SK-N-SH treated with all-trans-retinoic acid at 6 μM for 48 hours (cell line): ENCODE measurements at places on chromosomes 5 and 9.

DNA sequence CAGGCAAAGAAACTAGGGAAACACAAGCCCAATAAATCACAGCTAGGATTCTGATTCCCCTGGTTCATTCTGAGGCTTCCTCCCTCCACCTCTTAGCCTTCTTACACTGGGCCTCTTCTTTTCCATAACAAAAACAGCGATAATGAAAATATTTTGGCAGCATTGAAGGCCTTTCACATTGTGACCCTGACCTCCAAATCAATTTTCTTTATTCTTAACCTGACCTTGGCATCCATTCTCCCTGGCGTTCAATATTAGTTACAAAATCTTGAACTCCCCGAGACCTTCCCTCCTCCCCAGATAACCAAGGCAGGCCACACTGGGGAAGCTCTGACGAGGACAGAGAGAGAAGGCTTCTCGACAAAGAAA is 399.9 kb downstream of the ZSWIM6 start:
- no peak for ATAC-seq

- peak; percentile 86 for ATAC-seq
Measured at GRCh38 chr9:83956436-83957247, 23.4 kb downstream of the HNRNPK start.

DNA sequence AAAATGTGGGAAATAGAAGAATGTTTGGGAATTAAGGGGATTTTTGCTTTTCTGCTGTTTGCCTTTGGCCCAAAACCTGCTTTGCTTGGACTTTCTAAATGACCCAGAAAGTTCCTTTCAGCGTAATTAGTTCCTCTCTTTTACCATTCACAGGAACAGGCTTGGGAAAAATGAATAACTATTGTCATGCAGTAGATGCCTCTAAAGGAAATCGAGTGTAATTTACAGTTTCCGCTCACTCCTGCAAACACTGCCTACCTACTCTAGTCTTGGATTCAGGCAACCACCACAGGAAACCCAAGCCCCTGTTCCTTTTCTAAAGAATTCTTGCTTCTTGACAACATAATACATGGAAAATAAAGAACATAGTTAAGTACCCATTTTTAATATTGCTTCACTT is 25.0 kb downstream of the TTC23L start:
- no peak for ATAC-seq

DNA sequence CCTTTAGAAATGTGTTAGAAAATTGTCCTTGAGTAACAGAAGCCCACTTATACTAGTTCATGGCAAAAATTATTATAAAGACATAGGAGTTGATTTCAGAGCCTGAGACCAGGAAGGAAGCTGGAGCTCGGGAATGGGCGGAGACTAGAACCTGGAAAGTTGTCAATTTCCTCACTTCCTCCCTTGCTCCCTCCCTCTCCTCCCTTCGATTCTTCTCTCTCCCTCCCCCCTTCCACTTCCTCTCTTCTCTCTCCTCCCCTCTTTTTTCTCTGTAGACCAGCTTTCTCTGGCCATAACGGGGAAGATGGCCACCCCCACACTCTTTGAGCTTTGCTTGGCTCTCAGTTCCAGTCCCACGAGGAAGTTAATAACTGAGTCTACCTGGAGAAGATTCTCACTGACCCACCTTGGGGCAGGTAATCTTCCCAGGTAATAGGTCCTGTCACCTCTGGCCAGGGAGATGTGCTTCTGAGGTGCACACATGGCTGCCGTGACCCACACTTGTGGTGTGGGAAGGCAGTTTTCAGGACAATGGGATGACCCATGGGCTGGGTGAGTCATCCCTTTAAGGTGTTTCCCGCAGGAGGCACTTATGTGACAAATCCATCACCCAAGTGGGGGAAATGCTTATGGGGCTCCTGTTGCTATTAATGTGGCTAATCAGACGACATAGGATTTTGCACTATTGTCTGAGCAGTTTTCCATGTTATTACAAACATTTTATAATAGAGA is 78.7 kb downstream of the HSPA4 start:
- ATAC-seq: no peak

GRCh38 chr5:147332658-147333057 is 97.8 kb downstream of the STK32A start:
- ATAC-seq: no peak

DNA sequence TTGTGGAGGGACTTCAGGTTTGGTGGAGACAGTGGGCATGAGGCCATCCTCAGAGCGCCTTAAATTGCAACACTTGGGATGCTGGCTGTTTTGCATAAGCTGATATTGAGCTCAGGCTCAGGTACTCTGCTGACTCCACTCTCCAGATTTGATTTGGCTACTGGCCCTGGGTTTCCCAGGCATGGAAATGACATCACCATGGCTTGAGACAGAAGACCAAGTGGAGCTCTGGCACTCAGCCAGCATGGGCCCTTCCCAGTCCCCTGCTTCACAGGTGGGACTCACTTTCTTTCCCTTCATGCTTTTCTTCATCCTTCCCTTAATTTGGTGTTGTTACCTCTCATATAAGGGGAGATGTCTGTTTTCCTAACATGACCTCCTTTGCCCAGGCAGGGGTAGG is 72.0 kb upstream of the IL12B start:
- ATAC-seq: no peak

DNA sequence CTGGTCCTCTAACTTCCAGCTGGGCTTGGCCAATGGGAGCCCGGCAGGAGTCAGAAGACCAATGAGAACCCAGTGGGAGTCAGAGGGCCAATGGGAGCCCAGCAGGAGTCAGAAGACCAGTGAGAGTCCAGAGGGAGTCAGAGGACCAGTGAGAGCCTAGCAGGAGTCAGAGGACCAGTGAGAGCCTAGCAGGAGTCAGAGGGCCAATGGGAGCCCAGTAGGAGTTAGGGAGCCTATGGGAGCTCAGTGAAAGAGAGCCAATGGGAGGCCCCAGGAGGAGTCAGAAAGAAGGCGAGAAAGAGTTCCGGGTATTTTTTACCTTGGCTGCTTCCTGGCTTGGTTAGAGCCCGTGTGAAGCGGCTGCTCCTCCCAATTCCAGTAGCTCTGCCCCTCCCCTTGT is 191.0 kb downstream of the GABBR2 start:
- no peak for ATAC-seq

DNA sequence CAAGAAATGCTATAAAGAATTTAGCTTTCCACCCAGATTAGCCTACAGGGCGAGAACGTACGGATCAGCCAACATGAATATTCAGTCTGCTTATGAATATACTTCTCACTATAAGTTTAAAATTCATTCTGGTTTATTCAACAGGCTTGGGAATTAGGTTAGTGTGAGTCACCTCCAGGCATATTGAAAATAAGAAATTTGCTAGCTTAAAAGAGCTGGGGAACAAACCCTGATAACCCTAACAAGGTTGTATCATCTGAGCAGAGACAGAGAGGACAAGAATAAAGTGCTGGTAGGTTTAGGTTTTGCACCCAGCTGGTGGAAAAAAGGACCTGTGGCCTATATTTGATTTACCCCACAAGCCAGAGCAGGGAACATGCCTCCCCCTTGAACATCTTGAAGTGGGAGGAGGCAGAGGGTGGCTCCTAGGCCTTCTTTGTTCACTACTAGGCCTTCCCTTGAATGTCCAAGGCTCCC is 12.3 kb downstream of the FNBP1 start:
- peak; percentile 9; the same call in 2 of the 3 replicates for ATAC-seq

DNA sequence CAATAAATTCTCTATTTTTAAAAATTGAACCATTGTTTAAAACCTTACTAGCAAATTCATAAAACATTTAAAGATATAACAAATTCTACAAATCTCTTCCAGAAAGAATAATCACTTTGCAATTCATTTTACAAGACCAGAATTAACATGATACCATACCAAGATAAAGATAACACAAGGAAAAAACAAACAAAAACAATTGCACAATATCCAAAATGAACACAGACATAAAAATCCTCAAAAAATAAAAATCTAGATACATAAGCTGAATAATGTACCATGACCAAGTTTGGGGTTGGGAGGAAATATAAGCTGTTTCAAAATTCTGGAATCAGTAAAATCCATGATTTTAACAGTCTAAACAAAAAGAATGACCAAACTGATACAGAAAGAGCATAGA is 11.1 kb downstream of the CCNG1 start:
- no peak for ATAC-seq

- ATAC-seq: peak; percentile 86
Measured at GRCh38 chr5:140295414-140295813, 7.5 kb downstream of the PFDN1 start.

- ATAC-seq: no peak
Measured at GRCh38 chr9:82512728-82513127, 524.2 kb downstream of the SPATA31D1 start.

DNA sequence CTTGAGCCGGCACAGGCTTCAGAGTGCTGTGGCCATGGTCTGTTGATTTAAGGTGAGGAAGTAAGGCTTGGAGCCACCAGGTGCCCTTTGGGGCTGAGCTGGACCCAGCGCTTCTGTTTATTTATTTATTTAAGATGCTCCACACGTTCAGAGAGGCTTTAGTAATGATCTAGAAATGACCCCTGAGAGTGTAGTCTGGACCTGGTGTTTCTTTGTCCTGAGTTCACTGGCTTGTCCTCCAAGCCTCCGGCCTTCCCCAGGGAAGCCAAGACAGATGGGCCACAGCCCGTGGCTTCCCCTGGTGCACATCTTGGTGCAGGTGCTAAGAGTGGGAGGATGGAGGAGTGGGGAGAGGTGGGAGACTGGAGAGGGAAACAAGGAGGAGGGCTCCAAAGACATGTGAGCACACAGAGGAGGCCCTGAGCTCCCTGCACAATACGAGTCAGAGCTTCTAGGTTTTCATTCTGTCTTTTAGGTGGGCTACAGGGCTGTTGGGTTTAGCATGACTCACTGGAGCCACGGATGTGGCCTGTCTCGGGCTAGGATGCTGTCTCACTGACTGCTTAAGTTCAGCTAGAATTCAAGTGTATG is 56.9 kb downstream of the AHRR start:
- no peak for ATAC-seq

DNA sequence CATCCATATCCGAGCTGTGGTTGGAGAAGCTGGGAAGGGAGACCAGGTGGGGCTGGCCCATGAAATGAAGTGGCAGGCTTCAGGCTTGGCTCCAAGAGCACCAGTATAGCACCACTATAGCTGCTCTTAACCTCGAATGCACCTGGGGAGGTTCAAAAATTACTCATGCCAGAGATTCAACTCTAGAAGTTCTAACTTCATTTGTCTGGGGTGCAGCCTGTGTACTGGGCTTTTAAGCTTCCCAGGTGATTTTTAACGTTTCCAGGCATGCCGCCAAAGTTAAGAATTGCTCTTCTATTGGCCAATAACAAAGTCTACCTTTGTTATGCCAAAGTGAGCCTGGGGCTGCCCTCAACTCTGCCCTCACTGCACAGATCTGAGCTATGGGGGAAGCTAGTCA is 458 bp downstream of the PRSS3 start:
- ATAC-seq: no peak

- ATAC-seq: no peak
Measured at GRCh38 chr5:54115735-54116403, 194.5 kb downstream of the ARL15 start.

DNA sequence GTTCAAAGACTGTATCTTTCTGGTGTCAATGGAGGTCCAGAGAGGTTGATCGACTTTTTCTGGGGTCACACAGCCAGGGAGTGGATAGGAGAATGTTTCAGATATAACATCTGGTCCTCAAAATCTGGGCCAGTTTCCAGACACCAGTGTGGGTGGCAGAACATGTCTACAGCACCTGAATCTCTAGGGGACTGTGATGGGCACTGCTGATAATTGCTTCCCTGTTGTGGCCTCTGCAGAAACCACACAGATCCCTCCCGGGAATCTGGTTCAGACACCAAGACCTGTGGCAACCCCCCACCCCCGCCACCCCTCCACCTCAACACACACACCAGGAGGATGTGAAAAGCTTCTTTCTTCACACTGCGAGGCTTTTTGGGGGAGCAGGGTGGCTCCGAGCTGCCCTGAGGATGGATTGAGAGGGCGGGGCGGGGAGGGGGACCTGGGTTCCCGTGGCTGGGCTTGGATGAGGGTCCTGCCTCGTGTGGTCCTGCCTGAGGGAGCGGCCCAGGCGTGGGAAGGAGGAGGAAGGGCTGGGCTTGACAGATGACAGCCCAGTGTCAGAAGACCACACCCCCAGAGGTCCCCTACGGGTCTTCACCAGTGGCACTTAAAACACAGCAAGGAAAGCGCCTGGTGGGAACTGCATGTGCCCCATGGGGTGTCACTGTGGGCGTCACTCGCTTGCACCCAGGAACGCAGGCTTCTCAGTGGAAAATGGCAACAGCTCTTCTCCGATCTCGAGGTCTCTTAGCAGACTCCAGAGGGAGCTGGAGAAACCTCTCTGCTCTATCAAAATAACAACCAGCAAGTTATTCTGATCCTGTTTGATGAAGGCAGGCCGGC is 55.2 kb downstream of the TRIP13 start:
- no peak for ATAC-seq

DNA sequence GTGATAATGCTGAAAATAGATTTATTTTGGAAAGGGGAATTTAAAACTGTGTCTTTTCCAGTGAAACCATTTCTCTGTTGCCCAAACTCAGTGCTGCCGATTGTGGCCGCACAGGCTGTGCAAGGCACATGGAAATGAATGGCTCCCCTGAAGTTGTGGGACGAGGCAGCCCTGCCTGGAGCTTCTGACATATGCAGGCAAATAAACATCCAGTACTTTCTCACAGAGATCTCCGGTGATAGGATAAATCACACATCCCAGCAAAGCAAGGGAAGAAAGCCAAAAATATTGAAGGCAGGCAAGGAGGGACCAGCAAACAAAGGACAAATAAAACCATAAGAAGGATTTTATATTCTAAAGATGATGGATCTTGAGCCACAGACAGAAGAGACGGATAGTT is 464.5 kb downstream of the MTRR start:
- ATAC-seq: no peak

GRCh38 chr5:178762391-178762790 is 31.9 kb upstream of the ZNF354A start:
- ATAC-seq: no peak

GRCh38 chr9:93557366-93558137 is 18.8 kb upstream of the PHF2 start:
- ATAC-seq: no peak

GRCh38 chr5:131379723-131380122 is 115.9 kb downstream of the CDC42SE2 start:
- peak; percentile 51 for ATAC-seq

GRCh38 chr5:72291601-72292000 is 28.4 kb downstream of the MRPS27 start:
- no peak for ATAC-seq
